ENCODE measurements at places on chromosomes 5 and 9.

GRCh38 chr9:82363682-82364081 is 375.1 kb downstream of the SPATA31D1 start:
- DNase-seq = no peak

DNA sequence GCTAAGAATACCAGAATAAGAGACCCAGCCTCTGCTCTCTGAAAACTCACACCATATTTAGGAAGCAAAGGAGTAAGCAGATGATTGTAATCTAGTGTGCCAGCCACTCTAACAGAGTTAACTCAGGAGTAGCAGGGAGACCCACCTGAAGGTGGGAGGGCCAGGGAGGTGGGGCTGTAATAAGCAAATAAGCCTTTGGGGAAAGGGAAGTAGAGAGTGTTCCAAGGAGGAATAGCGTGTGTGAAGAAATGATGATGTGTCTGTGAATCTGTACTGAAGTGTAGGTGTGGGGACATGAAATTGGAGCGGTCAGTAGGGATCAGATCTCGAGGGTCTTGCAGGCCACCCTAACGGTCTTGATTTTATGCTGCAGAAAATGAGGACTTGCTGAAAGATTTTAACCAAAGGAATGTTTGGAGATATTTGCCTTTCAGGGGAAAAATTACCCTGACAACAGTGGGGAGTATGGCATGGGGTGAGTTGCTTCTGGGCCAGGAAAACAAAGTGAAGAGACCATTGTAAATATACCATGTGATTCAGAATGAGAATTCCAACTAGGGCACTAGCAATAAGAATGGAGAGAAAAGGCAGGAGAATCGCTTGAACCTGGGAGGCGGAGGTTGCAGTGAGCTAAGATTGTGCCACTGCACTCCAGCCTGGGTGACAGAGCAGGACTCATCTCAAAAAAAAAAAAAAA is 44.1 kb upstream of the FSD1L start:
- DNase-seq = no peak

DNA sequence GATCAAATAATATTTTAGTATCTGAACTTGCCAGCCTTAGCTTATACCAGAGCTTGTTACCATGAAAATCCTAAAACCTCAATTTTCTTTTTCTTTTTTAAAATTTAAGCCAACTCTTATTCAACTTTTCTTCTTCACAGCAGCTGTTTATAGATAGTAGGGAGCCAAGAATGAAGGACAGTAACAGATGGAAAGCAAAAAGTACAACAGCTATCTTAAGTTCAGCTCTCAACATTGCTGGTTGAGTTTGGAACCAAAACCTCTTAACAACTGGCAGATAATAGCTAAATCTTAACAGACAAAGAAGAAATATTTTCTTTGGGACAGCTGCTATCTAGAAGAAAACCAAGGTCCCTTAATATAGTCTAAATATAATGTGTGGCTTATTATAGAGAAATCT is 74.7 kb downstream of the PJA2 start:
- no peak for DNase-seq

- peak; percentile 66 for DNase-seq
Measured at GRCh38 chr9:134328341-134328840, 2.1 kb downstream of the RXRA start.

DNA sequence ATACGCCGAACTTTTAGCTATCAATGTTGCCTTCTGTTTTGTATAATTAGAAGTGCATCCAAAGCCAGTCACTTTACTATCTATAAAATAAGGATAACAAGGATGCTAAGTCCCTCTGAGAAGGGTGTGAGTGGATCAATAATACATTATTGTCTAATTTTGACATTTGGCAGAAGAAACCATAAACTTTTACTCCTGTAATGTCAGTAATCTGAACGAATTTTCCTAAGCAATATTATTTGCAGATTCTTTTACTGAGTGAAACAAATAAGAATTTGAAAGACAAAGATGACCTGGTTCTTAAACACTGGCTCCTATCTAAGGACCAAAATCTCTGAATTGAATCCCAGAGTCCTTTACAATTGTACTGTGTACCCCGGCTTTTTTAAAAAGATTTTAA is 126.6 kb upstream of the TMEM161B start:
- DNase-seq = no peak

- no peak for DNase-seq
Measured at GRCh38 chr5:111172504-111172903, 51.7 kb upstream of the CAMK4 start.

DNA sequence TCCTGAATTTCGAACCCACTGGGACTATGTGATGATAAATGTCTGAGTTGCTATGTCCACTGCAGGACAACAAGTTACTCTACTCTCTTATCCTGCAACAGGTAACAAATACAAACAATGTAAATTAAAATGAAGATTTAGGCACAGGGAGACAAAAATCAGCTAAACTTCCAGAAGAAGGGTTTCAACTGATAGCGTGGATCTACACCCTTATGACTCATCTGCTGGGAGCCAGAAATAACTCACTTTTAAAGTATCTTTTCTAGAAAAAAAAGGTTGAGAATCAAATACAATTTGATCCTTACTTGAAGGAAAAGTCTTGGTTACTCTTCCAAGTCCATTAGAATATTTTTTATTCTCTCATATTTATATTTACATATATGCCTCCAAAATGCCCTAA is 21.4 kb downstream of the PJA2 start:
- no peak for DNase-seq

DNA sequence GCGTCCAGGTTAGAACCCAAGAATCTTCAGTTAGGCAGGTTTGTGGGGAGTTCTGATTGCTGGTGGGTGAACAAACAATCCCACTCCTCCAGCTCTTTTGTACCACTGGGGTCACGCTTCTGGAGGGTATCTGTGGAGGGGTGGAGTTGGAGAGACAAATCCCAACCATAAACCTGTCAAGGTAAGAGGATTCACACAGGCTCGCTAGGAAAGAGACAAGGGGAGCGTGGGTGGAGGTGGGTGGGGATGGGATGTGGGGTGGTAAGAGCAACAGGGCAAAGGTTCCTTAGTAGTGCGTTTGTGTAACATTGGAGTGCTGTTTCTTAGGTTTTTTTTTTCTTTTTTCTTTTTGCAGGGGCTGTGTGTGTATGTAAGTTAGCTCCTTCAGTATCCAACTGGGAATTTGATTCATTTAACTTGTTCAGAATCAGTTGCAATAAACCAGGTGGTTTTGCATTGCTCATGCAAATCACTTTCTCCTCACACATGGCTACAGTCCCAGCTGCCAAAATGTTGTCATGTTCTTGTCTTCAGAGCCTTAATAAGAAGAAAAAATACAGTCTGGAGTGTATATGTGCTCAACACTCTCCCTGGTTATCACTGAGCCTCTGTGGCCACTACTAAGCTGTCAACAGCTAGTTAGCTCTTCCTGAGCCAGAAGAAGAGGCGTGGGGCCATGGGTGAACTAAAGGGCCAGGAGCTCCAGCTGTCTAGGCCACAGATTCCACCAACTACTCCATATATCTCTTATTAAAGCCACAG is 164.0 kb upstream of the RAD23B start:
- DNase-seq = no peak

DNA sequence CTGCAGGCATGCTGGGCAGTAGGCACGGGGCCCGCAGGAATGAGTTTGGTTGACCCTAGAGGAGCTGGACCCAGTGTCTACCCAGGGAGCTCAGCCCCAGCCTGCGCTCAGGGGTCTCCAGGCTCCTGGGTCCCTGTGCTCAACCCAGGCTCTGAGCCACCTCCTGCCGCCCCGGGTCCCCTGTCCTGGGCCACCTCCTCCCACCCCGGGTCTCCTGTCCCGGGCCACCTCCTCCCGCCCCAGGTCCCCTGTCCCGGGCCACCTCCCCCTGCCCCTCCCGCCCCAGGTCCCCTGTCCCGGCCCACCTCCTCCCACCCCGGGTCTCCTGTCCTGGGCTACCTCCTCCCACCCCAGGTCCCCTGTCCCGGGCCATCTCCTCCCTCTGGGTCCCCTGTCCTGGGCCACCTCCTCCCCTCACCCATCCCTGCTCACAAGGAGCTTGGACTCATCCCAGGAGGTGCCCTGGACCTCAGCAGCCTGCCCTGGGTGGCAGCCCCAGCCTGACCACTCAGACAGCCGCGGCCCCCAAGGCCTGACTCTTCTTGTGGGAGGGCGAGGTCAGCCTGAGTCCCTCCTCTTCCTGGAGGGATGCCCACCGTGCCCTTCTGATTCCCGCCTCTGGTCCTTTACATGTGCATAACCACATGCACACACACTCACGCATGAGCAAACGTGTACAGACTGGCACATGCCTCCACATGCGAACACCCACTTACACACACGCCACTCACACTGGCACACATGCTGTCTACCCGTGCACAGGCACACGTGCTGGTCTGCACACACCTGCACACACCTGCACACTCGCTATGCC is 2.4 kb downstream of the LCN12 start:
- no peak for DNase-seq

- DNase-seq = no peak
Measured at GRCh38 chr9:69499407-69499806, 172.8 kb downstream of the APBA1 start.

DNA sequence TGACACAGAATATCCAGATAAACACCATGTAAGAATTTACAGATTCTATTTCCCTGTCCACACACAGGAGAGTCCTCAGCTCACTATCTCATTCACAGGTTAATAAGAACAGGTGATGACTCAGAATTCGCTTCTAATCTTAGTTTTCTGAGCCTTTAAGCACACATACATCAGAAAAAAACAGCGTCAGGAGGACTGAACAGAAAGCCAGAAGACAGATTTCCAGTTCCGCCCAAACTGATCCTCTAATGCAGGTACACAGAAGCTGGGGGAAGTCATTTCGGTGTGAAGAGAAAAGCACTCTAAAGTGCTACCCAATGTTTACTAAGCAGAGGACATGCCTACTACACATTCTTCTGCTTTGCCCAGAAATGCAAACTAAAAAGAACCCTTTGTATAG is 1.6 kb downstream of the CEMIP2 start:
- no peak for DNase-seq

GRCh38 chr5:122584411-122585300 is 190.2 kb upstream of the SNX2 start:
- no peak for DNase-seq

GRCh38 chr9:109482391-109482916 is 15.7 kb downstream of the PTPN3 start:
- no peak for DNase-seq

DNA sequence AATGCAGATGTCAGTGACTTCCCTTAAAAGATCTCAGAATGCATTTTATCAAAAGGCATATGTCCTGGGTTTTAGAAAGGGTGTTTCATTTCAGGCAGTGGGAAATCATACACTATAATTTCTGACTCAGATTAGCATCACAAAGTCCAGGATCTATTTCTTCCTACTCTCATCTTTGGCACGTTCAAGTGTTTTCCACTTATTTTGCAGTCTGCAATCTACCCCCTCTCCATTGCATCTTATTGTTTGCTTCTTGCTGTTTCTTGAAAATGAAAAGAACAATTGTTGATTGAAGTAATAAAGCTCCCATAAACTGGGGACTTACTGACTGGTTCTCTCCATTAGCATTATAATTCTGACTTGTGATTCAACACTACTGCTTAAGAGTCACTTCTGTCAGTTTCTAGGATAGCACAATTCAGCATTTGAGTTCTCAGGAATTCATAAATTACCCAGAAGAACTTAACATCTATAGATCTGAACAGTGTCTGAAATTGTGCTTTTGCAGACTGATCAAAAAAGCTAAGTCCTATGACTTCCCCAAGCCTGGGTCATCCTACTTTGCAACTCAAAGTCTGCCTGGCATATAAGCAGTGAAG is 332.9 kb downstream of the RASEF start:
- no peak for DNase-seq

DNA sequence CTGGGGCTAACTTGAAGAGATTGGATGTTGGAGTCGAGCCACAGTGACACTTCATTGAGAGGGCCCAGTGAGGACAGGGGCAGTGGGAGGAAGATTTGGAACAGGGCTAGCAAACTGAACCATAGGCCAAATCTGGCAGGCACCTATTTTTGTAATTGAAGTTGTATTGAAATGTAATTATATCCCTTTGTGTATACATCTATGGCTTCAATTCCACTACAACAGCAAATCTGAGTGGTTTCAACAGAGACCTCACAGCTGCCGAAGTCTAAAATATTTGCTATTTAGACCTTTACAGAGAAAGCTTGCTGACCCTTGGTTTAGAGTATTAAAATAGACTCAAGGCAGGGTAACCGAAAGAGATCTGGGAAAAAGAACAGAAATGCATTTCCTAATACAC is 4.7 kb upstream of the TNFSF8 start:
- no peak for DNase-seq

DNA sequence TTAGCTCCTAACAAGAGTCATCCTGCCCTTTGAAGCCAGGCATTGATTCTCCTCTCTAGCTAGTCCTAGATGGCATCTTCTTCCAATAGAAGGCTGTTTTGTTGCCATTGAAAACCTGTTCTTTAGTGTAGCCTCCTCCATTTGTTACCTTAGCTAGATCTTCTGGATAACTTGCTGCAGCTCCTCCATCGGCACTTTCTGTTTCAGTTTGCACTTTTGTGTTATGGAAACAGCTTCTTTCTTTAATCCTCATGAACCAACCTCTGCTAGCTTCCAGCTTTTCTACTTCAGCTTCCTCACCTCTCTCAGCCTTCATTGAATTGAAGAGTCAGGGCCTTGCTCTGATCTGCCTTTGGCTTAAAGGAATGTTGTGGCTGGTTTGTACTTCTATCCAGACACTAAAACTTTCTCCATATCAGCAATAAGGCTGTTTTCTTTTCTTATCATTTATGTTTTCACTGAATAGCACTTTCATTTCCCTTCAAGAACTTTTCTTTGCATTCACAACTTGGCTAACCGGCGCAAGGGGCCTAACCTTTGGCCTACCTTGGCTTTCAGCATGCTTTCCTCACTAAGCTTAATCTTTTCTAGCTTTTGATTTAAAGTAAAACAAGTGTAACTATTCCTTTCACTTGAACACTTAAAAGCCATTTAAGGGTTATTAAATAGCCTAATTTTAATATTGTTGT is 166.5 kb upstream of the SLC12A2 start:
- no peak for DNase-seq

DNA sequence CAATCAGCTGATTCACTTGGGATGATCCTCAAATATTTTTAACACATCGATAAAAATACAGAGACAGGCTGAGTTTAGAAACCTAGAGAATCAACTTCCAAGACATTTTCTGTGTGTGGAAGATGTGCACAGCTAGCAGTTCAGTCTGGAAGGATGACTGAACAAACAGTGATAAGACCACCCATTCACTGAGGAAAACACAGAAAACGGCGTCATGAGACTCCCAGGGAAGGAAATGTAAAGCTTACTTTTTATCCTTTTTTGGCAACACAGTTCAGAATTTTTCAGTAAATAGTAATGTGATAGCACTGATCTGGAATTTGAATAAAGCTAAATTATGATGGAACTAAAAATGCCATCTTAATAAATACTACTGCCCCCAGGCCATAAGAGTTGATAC is 277.6 kb downstream of the SEMA5A start:
- DNase-seq = no peak
